ENCODE measurements at places on chromosomes 13 and 19.

- DNase-seq, result peak; percentile 62
Observed at GRCh38 chr13:66665991-66666390, 564.1 kb downstream of the PCDH9 start.

- DNase-seq, result no peak
Observed at GRCh38 chr13:106078191-106078590, 457.3 kb downstream of the EFNB2 start.

GRCh38 chr19:12922959-12923358 lies 3.9 kb upstream of the SYCE2 start:
- no peak for DNase-seq

DNA sequence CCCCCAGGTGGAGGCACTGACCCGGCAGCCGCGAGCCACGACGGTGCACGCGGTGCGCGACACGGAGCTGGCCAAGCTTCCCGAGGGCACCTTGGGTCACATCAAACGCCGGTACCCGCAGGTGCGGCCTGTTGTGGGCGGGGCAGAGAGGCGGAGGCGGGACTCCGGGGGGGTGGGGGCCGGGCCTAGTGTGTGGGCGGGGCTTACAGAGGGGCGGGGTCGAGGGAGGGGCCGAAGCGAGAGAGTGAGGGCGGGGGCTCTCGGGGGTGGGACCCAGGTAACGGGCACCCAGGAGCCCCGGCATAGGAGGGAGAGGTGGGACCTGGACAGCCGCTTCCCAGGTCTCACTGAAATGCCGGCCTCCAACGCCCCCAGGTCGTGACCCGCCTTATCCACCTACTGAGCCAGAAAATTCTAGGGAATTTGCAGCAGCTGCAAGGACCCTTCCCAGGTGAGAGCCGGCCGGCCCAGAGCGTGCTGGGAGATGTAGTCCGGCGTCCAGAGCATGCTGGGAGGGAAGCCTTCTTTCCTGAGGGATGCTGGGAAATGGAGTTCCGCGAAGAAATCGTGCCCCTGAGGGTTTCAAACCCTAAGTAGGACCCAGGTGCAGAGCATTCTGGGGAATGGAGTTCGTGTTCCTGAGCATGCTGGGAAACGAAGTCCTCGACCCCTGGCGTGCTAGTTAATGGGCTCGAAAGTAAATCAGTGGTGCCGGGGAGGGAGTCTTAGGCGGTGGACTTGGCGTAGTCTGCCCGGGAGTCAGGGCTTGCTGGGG lies 15.7 kb downstream of the PNPLA6 start:
- DNase-seq, result no peak

DNA sequence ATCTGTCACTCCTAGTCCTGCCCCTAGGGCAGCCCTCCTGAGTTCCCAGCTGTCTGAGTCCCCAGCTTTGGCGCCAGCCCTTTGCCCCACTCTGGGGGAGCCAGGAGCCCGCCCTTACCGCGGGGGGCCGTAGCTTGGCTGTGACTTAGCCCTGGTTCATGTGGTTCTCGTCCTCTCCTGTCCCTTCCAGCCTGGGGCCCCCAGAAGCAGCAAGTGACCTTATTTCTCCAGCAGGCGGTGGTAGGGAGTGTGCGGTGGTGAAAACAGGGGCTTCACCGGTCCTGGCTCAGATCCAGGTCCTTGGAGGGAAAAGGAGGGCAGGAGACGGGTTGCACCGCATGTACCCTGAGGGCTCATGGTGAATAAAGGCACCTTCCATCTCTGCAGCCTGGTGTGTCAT lies 7.9 kb downstream of the GIPC3 start:
- no peak for DNase-seq

DNA sequence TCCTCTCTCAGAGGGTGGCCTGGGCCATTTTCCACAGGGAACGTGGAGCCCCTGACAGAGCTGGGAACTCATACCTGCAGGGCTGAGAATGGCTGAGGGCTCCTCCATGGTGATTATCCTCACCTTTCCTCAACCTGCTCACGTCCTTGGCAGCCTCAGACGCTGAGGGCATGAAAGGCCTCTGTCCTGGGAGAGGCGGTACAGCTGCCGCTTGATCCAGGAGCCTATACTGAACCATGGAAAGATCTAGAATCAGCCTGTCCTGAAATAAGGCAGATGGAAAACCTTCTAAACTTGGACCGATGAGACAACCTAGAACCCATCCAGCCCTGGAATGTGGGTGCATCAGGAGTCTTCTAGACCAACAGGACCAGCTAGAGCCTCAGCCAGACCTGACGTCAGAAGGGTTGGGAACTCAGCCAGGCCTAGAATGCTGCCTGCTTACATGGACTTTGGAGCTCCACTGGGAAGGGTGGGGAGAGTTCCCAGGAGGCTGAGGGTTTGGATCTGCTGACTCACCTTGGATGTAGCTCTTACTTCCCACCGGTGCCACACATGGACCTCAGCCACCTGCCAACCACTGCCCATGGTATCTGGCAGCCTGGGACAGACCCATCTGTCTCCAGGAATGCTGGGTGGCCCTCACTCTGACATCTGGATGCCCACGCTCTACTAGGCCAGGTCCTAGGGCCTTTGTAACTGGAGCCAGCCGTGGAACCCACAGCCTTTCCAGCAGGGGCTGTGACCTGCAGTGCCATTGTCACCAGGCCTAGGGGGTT lies 7.5 kb downstream of the KCTD15 start:
- DNase-seq, result no peak

DNA sequence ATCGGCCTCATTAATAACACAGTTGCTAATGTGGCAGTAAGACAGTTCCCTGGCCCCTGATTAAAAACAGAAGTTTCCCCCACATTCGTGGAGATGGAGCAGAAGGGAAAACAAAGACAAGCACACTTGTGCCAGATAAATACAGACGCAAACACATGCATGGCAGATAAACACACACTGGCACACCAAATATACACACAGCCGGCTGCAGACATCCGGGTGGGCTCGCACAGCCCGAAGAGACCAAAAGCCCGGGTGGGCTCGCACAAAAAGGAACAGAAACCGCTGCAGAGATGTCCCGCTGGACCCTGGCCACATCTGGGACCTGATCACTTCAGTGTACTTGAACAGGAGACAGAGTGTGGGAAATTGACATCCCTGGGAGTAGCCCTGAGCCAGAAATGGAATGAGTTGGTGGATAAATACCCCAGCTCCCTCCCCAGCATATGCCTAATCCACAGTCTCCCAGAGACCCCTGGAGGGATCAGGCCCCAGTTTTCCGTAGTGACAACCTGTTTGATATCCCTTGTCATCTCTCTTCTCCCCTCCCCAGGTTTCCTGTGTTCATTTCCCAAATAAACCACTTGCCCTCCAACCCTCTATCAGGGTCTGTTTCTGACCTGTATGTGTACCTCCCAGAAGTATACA lies 36.0 kb upstream of the ADGRE5 start:
- no peak for DNase-seq

- DNase-seq, result peak; percentile 77
Observed at GRCh38 chr13:111557921-111558699, 237.7 kb downstream of the TEX29 start.

DNA sequence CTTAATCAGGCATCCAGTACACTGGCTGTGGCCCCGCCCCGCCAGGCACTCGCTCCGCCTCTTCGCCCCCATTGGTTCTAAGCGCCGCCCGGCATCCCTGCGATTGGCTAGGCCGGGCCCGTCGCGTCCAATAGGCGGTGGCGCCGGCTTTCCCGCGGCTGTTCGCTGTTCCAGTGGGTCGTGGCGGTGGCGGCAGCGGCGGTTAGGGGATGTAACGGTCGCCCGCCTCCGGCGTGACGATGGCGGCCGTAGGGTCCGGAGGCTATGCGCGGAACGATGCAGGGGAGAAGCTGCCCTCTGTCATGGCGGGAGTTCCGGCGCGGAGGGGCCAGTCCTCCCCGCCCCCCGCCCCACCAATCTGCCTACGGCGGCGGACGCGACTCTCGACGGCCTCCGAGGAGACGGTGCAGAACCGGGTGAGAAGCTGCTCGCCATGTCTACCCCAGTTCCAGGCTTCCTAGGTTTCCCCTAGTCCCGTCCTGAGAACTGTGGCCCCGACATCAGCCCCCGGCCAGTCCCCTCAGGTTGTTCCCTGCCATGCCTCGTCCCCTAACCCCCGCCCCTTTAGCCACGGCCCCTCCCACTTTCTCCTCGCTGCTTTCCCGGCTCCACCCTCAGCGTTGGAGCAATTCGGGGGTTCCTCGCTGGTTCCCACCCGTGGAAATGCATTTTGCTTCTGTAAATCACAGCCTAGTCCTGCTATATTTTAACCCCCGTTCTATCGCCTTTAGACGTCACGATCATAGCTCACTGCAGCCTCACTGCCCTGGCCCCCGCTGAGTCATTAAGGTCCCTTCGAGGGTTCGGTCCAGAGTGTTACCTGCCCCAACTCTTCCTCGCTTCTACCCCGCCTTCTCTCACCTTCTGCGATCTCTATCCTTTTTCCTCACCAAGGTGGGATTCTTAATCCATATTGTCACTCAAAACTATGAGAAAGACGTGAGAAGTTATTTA lies at the start of gene WDR62:
Gene WDR62, plus strand, starts transcription at position 165 of the 954 bp plus-strand sequence. Its CDS starts 75 bp downstream, at position 240.
- DNase-seq, result peak; percentile 98

DNA sequence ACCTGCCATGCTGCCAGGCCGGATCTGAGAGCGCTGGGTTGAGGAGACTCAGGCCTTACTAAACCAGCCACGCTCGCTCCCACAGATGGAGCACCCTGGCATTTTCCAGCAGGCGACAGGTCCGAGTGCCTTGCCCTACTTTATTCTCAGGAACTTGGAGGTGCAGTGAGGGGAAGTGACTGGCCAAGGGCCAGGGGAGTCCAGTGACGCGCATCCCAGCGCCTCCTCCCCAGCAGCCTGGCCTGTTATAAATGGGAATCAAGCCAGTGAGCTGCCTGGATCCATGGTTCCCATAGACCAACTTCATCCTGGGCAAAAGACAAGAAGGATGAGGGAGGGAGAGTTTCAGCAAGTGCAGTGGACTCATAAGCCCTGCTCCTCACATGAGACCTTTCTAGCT lies 35.5 kb downstream of the TMED1 start:
- no peak for DNase-seq

- DNase-seq, result no peak
Observed at GRCh38 chr13:113304121-113304520, 7.1 kb downstream of the LAMP1 start.

GRCh38 chr19:49437231-49437630 lies 4.1 kb downstream of the SLC17A7 start:
- no peak for DNase-seq

- DNase-seq, result no peak
Observed at GRCh38 chr13:74104661-74105275, 29.4 kb downstream of the KLF12 start.

DNA sequence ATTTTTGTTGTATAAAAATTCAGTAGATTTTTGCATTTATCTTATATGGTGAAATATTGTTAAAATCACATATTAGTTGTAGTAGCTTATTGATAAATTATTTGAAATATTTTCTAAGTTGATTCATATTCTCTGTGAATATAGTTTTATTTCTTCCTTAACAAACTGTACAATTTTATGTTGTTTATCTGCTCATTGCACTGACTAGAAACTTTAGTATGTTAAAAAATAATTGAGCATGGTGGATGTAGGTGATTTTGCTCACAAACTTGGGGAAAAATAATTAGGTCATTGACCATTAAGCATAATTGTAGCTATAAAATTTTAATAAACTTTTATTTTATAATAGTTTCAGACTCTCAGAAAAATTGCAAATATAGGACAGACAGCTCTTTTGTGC lies 1445.3 kb upstream of the MIR17HG start:
- no peak for DNase-seq

- DNase-seq, result no peak
Observed at GRCh38 chr19:294946-295686, 3.9 kb upstream of the PLPP2 start.

DNA sequence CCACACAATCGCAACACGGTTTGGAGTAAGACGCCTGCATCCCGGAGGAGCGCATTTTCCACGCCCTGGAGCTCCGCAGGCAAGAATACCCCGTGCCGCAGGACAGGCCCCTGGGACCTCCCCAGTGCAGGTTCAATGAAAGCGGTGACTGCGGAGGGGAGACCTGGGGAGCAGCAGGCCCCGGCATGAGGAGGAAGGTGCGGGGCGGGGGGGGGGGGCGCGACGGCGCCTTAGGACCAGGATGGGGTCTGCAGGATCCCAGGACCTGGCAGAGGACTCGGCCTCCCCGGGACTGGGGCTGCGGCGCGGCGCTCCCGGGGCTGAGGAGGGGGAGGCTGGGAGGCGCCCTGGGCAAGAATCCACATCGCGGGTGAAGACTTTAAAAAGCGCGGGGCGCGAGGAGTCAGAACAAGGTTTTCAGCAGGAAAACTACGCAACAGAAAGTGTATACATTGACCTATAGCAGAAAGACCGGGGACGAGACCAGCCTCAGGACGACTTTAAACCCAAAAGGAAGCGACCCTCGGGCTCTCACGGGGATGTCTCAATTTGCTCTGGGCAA lies 432 bp downstream of the ZNF611 start:
- DNase-seq, result no peak

DNA sequence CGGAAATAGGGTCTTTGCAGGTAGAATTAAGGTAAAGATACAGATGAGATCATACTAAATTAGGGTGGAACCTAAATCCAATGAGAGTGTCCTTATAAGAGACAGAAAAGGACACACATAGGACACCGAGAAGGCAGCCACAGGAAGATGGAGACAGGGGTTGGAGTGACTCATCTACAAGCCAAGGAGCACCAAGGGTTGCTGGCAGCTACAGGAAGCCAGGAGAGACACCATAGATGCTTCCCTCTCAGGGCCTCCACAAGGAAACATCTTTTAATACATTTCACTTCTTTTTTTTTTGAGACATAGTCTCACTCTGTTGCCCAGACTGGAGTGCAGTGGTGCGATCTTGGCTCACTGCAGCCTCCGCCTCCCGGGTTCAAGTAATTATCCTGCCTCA lies 10.1 kb downstream of the TMEM143 start:
- DNase-seq, result no peak

DNA sequence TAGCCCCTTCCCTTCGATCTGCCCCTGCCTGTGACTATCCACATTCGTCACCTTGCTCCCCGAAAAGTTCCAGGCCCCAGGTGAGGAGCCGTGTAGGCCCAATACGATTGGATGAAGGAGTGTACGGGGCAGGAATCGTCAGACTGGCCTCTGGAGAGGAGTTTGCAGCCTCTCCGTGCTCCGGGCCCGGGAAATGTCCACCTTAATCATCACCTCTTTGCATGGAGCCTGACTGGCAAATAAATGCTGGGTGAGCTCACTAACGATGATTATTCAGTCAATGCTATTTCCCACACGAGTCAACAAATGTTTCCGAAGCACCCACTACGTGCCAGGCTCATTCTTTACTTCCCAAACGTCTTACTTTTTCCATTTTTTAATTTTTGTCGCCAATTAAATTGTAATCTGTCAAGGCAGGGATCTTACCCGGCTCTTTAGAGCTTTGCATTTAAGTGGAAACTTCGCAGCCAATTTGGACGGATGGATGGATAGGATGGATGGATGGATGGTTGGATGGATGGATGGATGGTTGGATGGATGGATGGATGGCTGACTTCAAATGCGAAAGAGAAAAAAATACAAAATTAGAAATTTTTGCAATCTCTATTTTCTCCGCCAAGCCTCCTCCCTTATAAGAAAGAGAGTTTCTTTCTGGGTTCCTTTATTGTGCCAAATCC lies 45.8 kb downstream of the TGDS start:
- DNase-seq, result no peak

GRCh38 chr13:32984857-32985626 lies 31.2 kb upstream of the KL start:
- no peak for DNase-seq

GRCh38 chr19:37817180-37817981 lies 38.0 kb upstream of the ZNF573 start:
- DNase-seq, result no peak
